ENCODE measurements at places on chromosomes 7 and 10.

DNA sequence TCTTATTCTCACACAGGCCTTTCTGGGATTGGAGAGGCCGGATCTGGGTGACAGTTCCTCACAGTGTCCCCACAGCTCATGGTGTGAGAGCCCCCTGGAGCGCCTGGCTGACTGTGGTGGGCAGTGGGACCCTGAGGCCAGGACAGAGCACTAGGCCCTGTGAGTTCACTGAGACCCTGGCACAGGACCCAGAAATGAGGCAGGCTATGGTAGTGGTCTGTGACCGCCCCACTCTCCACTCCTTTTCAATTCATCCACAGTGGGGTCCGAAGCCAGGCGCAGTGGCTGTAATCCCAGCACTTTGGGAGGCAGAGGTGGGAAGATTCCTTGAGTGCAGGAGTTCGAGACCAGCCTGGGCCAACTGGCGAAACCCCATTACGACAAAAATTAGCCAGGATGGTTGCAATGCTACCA is 95.9 kb upstream of the TNRC18 start:
- no peak for DNase-seq

DNA sequence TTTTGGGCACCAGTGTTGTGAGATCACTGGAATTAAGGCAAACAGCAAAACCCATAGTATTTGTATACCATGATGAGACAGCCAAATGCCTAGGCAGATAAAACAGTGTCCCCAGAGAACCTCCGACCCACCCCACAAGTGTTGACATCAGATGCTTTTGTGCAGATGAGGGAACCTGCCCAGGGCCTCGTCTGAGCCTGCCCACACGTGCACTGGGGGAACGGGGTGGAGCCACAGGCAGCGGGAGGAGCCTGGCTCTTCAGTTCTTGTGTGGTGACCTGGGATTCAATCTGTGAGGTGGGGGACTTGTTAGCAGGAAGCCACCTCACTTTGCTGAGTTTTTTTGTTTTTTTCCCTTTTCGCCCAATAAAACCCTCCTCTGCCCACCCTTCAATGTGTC is 33.4 kb upstream of the OPTN start:
- no peak for DNase-seq

- no peak for DNase-seq
Measured at GRCh38 chr7:34438436-34438835, 219.6 kb upstream of the NPSR1 start.

DNA sequence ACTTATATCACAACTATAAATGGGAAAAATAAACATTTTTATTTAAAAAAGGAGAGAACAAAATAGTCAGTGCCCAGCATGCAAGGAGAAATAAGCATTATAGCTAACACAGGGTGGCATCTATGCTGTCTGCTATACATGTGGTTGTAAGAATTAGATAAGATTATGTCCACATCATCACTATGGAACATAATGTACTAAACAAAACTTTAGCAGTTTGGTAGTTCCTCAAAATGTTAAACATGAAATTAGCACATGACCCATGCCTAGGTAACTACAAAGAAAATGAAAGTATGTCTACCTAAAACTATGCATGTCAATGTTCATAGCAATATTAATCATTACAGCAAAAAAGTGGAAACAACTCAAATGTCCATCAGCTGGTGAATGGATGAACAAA is 28.7 kb upstream of the RUFY2 start:
- DNase-seq: no peak

- DNase-seq: no peak
Measured at GRCh38 chr7:27329909-27330308, 87.3 kb downstream of the EVX1 start.

- DNase-seq: no peak
Measured at GRCh38 chr10:4648999-4649398, 177.0 kb upstream of the AKR1E2 start.

GRCh38 chr7:142542942-142543341 is 206.3 kb upstream of the PRSS1 start:
- DNase-seq: no peak

- no peak for DNase-seq
Measured at GRCh38 chr10:133614830-133615580, 11.6 kb downstream of the FRG2B start.

- no peak for DNase-seq
Measured at GRCh38 chr10:61211468-61211867, 241.7 kb downstream of the TMEM26 start.

DNA sequence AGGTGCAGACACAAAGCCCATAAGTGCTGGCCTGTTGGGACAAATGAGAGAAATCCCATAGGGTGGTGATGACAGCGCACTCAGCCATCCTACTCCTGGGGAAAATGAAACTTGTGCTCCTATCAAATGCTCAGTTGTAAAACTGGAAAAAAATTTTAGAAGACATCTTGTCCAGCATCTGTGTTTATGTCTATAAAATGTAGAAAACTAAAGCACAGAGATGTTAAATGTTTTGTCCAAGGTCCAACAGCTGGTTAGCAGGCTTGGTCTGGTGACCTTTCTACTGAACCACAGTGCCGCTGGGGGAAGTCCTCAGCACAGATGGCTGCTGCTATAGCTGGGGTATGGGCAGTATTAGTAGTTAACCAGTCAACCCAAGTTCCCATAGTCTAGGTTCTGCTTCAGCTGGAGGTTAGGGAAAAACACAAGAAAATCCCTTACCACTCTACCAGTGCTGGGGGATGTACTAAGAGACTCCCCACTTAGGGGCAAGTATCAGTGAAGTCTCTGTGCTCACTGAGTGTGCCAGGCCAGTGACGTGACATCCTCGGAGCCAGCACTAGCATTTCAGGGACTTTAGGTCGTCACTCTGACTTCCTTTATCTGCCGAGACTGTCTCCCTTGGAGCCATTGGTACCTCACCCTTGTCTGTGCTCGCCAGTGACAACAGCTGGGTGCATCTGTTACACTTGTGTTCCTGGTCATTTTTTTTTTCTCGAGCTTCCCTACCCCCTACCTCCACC is 1.9 kb downstream of the TSPAN33 start:
- no peak for DNase-seq

DNA sequence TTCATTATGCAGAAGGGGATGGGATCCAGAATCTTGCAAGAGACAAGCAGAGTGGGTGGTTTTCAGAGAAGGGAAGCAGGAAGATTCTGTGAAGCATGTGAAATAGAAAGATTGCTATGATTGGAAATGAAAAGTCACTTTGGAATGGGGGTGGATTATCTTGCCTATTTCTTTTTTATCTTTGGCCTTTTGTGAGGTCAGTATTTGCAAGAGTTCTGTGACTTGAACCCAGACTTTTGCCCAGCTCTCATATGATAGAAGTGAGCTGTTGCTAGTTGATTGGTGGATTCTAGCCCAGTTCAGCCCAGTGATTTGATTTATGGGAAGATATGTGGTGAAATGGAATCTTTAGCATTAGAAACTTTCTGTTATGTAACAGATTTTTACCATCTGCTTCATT is 17.1 kb downstream of the ENTPD7 start:
- no peak for DNase-seq

DNA sequence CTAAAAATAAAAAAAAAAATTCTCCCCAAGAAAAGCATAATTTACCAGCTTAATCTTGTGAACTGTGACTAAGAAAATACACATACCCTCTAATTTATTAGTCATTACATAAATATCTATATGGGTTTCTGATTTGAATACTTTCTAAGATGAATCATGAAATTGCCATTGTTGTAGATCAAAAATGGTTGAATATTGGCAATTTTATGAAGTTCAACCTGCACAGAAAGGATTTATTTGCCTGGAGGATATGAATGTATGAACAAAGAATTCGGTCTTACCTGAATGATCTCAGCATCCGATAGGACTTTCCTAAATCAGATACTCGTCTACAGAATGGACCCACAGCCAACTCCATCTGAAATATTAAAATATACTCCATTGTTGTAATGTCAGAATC is 61.5 kb downstream of the HBP1 start:
- no peak for DNase-seq

DNA sequence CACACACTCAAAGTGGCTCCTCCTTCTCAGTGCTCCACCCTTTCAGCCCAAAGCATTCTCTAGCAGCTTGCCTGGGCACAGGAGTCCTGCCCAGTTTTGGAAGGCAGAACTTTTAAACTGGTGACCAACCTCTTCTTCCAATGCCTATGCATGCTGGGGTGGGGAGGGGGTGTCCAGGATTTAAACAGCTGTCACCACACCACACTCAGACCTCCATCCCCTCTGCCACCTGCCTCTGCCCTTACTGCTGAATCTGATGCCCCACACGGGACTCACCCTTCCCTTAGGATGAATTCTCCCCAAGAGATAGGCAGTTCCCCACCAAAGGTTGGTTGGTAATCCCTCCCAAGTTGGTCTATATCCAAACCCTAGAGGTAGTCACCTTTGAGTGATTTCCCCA is 50.2 kb downstream of the FRMPD2 start:
- DNase-seq: no peak

GRCh38 chr7:148332191-148333186 is 258.1 kb upstream of the C7orf33 start:
- no peak for DNase-seq

DNA sequence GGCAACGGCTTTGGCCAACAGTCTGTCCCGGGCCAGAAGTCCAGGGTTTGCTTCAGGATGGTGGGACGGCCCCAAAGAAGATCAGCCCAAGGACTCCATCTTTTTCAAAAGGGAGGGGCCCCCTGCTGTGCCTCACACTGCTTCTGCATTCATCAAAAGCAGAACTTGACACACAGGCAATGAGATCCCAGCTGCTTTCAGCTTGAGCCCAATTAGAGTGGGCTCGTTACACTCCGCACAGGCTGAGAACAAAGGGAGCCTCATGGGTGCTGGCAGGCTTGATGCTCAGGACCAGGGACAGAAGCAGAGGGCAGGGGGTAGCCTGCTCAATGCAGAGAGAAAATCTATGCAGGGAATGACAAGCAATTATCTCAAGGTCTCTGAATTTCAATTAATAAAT is 45.5 kb downstream of the VOPP1 start:
- DNase-seq: no peak

DNA sequence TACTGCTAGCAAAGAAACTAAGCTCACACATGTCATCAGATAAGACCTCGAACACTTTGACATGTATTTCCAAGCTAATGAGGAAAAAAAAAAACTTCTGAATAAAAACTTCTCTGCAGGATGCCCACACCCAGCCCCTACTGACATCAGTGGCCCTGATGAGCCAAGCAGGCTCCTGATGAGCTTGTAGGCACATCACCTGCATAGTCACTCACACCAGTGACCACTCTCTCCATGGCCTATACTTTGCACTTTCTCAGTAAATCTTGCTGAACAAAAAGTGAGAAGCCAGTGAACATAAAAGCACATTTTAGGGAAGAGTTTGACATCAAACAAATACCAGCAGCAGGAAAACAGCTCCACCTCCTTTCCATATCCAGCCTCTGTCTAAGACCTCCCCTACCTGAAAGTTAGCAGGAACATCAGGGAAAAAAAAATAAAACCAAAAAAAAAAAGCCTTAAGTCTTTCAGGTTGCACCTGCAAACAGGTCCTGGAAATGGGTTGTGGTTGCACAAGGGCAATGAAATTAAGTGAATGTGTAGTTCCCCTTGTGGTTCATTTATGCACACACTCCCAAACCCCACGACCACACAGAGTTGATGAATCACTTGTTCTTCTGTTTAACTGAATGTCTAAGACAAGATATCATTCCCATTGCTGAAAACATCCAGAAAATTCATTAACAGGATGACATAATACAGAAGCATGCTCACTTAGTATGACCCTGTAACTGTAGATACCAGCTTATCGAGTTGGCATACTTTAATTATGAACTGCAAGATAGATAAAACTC is 205.2 kb upstream of the PDE1C start:
- no peak for DNase-seq

DNA sequence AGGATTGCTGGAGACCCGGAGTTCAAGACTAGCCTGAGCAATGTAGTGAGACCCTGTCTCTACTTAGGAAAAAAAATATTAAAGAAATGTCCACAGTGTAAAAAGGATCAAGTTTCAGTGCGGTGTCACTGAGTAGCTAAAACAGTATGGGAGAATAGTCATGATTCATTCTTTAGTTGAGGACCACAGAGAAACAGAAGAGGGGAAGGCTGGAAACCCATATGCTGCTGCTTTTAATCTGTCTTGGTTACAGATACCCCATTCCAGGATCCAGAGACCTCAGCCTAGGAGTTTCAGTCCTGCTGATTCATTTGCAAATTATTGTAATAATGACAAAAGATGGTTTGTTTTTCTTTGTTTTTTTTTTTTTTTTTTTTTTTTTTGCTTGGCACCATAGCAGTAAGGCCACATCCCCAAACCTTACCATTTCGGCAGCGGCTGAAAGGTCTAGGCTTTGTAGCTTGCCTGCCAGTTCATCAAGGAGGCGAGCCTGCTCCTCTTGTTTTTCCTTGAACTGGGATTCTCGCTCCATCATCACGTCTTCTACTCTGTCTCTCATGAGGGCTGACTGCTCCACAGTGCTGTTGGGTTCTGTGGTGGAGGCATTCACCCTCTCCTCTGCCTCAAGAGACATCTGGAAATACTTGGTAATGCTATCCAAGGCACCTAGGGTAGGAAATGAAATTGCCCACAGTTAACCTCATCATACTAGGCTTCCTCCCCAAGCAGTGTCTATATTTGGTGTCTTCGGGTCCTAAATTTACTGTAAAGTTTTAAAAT is 44.2 kb downstream of the DLD start:
- DNase-seq: no peak

- no peak for DNase-seq
Measured at GRCh38 chr7:145848691-145849090, 267.9 kb upstream of the CNTNAP2 start.

DNA sequence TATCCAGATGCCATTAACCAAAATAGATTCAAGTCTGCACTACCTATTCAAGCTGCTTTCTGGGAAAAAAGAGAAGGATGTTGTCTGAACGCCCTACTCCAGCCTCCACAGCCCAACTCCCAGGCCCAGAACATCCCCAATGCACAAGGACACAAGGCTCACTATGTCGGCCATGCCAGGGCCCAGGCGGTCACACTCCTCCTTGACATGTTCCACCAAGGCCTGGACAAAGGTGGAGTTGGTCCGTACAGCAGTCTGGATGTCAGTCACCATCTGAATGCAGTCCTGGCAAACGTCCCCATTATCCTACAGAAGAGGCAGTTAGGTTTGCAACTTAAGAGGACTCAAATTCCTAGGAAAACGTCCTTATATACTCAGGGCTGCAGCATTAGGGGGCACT is 23.2 kb downstream of the PSAP start:
- DNase-seq: no peak

DNA sequence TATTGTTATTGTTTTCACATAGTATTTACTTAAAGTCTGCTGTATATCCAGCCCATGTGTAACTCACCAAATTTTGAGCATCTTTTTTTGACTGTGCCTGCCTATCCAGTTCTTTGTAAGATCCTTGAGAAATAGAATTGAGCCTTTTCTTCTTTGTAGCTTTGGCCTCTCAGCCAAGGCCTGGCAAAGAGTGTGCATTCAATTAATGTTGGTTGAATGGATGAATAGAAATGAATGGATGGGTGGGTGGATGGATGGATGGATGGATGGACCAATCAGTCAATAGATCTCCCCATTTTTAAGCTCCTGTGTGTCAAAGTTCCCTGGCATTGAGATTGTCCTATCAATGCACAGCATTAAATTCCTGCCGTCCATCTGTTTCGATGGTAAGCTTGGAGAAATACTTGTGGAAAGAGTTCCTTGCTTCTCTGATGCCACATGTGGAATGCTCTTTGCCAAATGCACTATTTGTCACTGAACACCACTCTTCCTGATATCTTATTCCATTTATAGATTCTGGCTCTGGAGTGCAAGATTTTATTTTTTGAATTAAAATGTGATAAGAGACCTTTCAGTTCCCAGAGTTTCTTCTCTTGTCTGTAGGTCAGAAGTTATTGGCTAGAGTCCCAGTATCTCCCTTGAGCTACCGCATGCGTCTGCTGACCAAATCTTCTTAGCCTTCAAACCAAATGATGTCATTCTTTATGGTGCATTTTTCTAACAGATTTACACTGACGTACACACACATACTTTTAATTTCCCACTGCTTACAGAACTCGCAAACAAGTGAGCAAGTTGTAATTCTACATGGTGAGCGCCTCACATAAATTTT is 20.7 kb upstream of the ADRB1 start:
- no peak for DNase-seq

Data from stimulated activated CD4-positive, alpha-beta T cell treated with anti-CD3 and anti-CD28 coated beads, Interleukin-12 subunit alpha, Interleukin-12 subunit beta, amount 100 ng/mL, for 4 hours (primary cell).